ENCODE measurements at places on chromosomes 12 and 14.

GRCh38 chr14:105180592-105181548, at the start of gene NUDT14:
NUDT14 (minus strand) TSS chr14:105181312; CDS start chr14:105181209, 103 bp downstream.
- DNase-seq: peak; percentile 86

GRCh38 chr12:39461059-39461458, 18.1 kb upstream of the KIF21A start:
- DNase-seq: no peak

GRCh38 chr12:49428793-49429192, 61.5 kb downstream of the SPATS2 start:
- DNase-seq: peak; percentile 75

DNA sequence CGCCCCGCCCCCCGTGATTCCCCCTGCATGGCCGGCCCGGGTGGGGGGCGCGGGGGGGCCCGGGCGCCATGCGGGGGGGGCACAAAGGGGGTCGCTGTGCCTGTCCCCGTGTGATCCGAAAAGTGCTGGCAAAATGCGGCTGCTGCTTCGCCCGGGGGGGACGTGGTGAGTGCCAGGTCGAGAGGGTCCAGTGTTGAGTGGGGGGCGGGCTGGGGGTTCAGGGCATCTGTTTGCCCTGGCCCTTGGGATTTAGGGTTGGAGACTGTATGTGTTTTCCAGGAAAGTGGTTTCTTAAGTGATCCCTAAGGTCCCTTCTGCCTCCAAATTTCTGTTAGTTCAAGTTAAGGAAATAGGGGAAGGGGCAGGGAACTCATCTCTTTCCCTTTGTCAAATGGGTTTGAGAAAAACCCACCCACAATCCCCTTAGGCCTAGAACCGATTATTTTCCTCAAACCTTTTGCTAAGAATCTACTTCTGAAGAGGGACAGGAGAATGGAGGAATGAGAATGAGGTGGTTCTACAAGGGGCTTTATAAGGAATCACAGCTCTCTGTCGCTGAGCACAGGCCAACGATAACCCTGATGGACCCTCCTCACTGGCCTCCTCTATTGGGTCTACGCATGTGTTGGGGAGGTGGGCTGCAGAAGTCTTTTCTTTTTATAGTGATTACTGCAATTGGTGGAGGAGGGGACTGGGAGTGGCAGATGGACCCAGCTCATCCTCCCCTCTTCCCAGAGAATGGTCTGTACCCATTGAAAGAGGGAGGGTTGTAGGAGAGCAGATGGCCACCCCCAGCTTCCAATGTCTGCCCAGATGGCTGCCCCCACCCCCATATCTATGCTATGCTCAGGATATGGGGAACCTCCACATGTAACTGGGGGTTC, 834 bp downstream of the ARHGEF25 start:
- DNase-seq: no peak

DNA sequence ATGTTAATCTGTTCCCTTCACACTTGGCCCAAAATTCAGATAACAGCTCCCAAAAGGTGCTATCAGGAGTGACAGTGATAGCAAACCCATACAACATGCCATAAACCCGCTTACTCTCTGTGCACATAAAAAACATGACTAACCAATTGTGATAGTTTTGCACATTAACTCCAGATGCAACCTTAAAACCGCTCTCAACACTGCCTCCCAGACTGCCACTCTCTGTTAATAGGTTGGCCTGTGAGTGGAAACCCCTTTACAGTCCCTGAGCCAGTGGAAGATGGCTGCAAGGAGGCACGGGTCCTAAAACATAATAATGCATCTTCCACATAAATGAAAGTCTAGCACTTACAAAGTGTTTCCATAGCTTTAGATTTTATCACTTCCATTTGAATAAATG, 12.0 kb upstream of the TMTC1 start:
- DNase-seq: no peak

GRCh38 chr14:98348505-98348904, 923.5 kb downstream of the BCL11B start:
- DNase-seq: no peak

DNA sequence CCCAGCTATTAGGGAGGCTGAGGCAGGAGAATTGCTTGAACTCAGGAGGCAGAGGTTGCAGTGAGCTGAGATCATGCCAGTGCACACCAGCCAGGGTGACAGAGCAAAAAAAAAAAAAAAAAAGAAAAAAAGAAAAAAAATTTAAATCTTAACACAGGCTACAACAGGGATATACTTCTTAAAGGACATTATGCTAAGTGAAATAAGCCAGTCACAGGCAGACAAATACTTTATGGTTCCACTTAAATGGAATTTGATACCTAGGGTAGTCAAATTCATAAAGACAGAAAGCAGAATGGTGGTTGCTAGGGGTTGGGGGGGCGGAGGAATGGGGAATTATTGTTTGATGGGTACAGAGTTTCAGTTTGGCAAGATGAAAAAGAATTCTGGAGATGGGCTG, 14.8 kb upstream of the PPTC7 start:
- DNase-seq: no peak

DNA sequence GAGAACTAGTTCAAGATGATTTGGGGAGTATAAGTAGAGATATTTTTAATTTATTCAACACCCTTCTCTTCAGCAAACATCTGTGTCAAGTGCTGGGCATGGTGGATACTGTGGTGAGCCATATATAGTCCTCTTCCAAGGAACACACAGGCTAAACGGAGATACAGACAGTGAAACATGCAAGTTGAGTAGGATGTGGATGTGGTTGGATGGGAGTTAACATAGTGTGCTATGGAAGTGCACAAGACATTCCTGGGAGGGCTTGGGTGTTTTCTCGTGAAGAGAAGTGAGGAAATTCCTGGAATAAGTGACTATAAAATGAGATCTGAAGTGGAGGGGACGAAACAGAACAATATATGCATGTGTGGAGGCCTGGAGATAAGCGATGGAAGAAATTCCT, 181.1 kb upstream of the NPAS3 start:
- DNase-seq: no peak

DNA sequence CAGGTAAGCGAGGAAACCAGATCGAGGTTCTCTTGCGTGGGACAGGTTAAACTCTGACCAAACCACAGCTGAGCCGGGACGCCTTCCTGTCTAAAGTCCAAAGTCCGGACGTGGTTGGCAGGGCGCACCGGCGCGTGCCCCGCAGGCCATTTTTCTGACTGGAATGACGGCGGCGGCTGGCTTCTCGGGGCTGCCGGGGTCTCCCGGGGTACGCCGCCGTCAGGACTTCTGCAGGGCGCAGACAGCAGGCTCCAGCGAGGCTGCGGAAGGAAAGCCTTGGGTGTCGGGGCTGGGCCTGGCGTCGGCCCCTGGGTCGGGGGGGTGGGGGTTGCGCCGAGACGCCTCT, 32.8 kb downstream of the MIA2 start:
- peak; percentile 73 for DNase-seq

DNA sequence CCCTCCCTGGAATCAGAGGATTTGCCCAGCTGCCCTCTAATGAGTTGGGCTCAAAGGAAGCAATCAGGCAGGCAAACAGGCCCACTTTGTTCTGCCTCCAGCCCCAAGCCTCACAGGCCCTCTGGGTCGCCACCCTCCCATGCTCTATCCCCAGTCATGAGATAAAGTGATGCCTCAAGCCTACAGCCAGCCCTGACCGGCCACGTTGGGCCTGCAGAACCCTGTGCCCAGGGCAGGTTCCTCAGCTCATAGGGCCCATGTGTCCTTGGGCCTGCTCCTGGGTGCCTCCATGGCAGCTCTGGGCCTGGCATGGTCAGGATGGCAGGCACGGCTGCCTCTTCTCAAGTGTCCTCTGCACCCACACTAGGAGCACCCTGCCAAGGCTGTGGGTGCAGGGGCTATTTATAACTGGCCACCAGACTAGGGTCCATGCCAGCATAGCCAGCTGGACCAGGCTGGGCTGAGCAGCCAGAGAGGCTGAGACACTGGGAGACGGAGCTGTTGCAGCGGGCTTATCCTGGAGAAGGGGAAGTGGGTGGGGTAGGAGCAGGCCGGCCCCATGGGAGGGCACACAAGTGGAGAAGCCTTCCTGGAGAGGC, 20.2 kb downstream of the HDAC7 start:
- peak; percentile 45 for DNase-seq

GRCh38 chr12:116136340-116136739, 141.2 kb downstream of the MED13L start:
- peak; percentile 77 for DNase-seq

- DNase-seq: no peak
Measured at GRCh38 chr14:96754162-96754844, 42.9 kb upstream of the VRK1 start.

DNA sequence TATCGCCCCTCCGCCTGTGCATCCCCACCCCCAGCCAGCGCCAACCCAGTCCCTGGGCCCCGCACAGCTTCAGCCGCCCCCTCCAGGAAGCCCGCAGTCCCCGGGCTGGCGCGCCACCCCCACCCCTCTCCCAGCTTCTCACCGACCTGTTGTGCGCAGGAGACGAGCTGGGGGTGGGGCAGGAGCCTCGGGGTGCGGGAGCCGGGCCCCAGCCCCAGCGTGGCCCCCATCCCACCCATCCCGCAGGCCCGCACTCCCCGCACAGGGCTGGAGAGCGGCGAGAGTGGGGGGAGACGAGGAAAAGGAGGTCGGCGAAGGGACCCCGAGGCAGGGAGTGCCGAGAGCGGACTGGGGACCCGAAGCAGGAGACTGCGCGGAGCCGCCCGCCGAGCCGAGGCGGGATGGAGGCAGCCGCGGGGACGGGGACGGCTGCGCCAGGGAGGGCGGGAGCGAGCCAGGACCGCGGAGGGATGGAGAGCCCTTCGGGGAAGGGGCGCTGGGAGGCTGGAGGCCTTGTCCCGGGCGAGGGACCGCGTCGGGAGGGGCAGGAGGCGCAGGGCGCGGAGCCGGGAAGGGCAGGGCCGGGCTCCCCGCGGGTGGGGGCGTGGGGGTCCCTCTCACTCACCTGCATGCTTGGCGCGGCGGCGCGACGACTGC, 498 bp downstream of the PIANP start:
- DNase-seq: peak; percentile 34

GRCh38 chr12:11894890-11895289, 175.8 kb upstream of the BCL2L14 start:
- DNase-seq: no peak

DNA sequence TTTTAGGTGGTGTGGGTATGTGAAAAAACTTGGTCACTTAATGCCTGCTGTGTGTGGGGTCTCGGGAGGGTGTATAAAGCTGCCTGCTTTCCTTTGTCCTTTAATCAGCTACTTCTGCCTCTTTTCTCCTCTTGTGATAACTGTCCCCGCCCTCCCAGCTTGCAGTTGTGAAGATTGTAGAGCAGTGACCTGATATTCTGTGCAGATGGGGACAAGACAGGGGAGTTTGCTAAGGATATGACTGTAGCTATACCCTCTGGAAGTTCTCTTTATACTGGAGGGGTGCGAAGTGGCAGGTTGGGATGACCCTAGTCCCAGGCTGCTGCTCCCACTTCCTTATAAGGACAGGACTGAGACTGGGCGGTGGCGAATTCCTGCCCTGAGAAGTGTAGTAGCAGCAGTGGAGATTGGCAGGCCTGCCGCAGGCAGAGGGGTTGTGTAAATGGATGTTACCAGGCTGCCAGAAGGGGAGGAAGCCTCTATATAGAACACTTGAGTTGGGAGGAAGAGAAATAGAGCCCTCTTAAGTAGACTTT, 835 bp downstream of the MYL6 start:
- peak; percentile 69 for DNase-seq

DNA sequence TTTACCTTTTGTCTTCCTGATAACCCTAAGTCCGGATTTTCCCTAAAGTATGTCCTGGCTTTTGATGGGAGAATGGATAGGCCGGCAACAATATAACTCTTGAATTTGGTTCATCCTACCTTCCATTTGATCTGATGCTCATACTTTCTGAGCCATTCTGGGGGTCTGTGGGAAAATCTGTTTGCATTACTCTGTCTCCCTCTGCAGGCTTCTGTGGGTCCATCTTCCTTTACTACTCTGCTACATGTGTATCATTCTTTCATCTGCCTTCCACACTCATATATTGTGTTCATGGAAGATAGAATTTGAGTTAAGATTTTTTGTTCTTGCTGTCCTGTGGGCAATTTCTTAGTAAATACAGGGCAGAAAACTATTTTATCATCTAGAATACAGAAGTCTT, 101.5 kb downstream of the NAV3 start:
- DNase-seq: no peak

DNA sequence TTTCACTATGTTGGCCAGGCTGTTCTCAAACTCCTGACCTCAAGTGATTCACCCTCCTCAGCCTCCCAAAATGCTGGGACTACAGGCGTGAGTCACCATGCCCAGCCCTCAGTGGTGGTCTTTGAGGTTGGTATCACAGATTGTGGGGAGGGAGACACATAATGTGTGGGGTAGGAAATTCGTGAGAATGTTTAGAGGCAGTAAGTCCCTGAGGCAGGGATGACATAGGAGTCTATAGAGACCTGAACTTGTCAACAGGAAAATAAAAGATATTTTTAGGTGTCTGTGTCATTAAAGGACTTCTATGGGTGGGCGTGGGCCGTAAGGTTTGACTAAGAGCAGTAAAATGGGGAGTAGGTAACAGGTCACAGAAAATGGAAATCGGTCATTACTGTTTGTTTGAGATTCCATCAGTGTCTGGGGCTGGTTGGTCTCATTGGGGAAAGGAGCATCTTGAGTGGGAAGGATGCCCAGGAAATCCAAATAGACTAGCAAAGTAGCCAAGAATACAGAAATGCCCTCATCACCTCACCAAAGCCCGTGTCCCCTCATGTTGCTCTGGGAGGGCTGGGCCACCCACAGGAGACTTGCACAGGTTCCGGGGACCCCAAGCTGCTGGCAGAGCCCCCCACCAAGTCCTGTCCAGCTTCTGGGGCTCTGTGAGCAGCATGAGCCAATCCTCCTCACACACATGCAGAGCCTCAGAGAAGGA, 63.6 kb upstream of the BCL2L14 start:
- DNase-seq: peak; percentile 58

- no peak for DNase-seq
Measured at GRCh38 chr12:728781-729180, 23.6 kb upstream of the WNK1 start.

- DNase-seq: peak; percentile 86
Measured at GRCh38 chr14:65206448-65207096, 104.3 kb upstream of the MAX start.

GRCh38 chr12:120625557-120626419, 14.6 kb upstream of the CABP1 start:
- no peak for DNase-seq

- no peak for DNase-seq
Measured at GRCh38 chr12:129064209-129064855, 211.1 kb downstream of the GLT1D1 start.

GRCh38 chr12:53483225-53483978, 15.9 kb downstream of the MAP3K12 start:
- no peak for DNase-seq

DNA sequence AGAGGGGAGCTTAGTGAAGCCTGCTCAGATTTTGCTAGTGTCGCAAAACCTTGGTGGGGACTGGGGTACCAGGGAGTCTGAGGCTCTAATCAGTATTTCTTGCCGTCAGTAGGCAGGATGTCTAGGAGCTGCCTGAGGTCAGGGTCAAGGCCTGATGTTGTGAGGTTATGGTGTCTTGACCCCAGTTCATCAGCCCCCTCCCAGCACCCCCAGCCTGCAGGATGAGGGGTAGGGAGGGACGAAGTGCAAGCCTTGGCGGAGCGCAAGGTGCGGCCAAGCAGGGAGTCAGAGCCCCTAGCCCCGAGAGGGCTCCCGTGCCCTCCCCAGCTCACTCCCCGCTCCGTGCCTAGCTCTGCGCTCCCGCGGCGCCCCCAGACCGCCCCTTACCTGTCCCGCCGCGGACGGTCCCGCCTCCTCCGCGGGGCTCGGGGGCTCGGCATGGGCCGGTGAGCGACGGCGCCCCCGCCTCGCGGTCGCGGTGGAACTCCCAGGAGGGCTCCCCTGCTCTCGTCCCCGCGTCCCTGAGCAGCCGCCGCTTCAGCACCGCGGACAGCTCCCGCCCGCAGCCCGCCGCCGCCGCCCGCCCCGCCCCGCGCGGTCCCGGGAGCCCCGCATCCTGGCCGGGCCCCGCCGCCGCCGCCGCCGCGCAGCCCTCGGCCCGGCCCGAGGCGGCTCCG, 347 bp downstream of the SYNDIG1L start:
- peak; percentile 55 for DNase-seq

GRCh38 chr12:42761601-42762350, 172.2 kb upstream of the PRICKLE1 start:
- peak; percentile 25 for DNase-seq

Measured in GM23248 (cell line).